K562 (cell line): ENCODE measurements at places on chromosomes 3 and 15.

- no peak for DNase-seq
- H3K27ac ChIP-seq = no peak overlapping the region
- H3K4me1 ChIP-seq = no peaks in the 10 kb centered on the region
- no peak overlapping the region for H3K4me3 ChIP-seq
These were observed 161.2 kb upstream of the ABI3BP start for GRCh38 chr3:101154401-101154800.

DNA sequence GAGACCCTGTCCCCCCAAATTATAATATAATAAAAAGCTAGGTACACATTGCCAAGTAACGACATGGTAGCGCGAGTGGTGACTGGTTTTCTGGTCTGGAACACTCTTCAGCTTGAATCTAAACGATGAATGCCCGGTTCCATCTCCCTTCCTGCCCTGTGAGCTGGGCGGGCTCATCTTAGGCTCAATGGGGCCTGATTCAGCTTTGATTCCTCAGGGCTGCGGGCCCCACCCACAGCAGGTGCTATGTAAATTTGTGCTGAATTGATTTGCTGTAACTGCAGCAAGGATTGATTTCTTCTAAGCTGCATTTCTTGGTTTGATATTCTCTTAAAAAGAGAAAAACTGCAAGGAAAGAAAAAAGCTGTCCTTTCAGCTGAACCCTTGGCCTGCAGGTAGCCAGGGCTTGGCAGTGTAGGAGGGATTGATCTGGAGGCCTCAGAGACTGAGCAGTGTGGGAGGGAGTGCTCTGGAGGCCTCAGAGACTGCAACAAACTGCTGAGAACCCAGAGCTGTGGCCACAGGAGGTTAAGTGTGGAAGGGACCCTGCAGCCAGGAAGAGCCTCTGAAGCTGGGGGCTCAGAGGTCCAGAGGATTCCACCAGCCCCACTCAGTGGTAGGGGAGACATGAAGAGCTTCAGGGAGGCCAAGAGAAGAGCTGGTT, 231.6 kb downstream of the XXYLT1 start:
- H3K4me3 ChIP-seq = no peak overlapping the region
- DNase-seq = no peak
- no peak overlapping the region for H3K27ac ChIP-seq
- H3K36me3 ChIP-seq = no peaks in the 10 kb centered on the region
- peaks cover 46% of the 10 kb centered on the region for H3K27me3 ChIP-seq
- H3K4me1 ChIP-seq = peaks cover 12% of the 10 kb centered on the region

GRCh38 chr15:48077616-48078184, 43.1 kb upstream of the SLC24A5 start:
- H3K4me3 ChIP-seq = no peak overlapping the region
- H3K36me3 ChIP-seq = no peaks in the 10 kb centered on the region

DNA sequence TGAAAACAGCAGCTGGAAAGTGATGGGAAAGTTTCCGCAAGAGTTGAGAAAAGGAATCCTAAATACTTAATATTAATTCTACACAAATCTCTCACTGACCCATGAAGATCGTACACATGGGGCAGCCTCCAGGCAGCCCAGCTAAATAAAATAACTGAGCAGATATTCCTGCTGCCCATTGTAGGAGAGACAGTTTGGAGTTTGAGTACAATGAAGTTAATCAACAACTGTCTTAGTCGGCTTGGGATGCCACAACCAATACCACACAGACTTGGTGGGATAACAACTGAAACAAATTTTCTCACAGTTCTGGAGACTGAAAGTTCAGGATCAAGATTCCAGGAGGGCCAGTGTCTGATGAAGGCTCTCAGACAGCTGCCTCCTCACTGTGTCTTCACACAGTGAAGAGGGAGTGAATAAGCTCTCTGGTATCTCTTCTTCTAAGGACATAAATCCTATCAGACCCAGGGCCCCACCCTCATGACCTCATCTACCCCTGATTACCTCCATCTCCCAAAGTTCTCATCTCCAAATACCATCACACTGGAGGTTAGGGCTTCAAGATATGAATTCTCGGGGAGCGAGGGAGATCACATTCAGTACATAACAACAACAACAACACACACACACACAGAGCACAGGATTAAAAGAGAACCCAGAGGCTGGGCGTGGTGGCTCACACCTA, 9.7 kb downstream of the TRPM7 start:
- peaks cover 16% of the 10 kb centered on the region; the same call in 2 of the 3 replicates for H3K4me1 ChIP-seq
- peak; percentile 17 for DNase-seq
- H3K36me3 ChIP-seq = peaks cover 45% of the 10 kb centered on the region; the same call in 2 of the 3 replicates

GRCh38 chr3:188868803-188869202, 303.0 kb upstream of the TPRG1 start:
- no peak for DNase-seq
- no peaks in the 10 kb centered on the region for H3K4me1 ChIP-seq
- H3K4me3 ChIP-seq = no peak overlapping the region
- no peaks in the 10 kb centered on the region for H3K27me3 ChIP-seq
